NCI-H345 (cell line): ENCODE measurements at places on chromosomes 12 and 14.

DNA sequence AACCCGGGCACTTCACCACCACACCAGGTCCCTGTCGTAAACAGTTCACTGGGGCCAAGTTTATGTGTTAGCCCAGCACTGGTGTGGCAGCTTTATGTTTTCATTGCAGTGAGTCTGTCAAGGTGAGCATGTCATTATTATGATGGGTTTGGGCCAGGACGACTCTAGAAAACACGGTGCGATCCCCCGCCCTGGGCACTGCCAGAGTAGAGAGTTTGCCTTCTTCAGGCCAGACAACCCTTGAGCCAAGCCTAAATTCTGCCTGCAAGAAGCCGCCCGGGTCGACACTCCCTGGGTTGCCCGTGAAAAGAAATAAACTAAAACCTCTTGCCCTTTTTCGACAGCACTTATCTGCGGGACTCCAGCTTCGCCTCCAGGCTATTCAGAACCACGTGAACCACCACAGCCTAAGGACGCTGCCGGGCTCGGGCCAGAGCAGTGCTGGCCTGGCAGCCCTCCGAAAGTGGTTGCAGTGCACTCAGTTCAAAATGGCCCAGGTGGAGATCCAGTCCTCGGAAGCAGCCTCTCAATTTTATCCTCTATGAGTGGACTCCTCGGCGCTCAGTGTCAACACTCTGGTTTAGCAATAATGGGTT, 81.8 kb downstream of the PRIMA1 start:
- DNase-seq, result no peak

DNA sequence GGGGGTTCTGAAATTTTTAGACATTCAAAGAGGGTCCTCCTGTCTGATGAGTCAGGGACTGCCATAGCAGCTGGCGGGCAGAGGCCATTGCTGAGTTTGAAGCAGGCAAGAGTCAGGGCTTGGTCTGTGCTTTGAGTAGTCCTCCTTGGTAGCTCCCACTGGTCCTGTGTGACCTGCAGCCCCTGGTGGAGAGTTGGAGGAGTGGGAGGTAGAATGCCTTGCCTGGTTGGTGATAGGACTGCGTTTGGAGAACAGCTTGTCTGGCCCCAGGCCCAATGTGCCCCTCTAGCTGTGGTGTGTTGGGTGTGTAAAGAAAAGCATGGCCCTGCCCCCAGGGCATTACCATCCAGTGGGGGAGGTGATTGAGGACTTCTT, 116.7 kb downstream of the BEGAIN start:
- DNase-seq, result peak; percentile 46

GRCh38 chr12:95766356-95767019, 24.1 kb downstream of the NTN4 start:
- DNase-seq, result no peak

DNA sequence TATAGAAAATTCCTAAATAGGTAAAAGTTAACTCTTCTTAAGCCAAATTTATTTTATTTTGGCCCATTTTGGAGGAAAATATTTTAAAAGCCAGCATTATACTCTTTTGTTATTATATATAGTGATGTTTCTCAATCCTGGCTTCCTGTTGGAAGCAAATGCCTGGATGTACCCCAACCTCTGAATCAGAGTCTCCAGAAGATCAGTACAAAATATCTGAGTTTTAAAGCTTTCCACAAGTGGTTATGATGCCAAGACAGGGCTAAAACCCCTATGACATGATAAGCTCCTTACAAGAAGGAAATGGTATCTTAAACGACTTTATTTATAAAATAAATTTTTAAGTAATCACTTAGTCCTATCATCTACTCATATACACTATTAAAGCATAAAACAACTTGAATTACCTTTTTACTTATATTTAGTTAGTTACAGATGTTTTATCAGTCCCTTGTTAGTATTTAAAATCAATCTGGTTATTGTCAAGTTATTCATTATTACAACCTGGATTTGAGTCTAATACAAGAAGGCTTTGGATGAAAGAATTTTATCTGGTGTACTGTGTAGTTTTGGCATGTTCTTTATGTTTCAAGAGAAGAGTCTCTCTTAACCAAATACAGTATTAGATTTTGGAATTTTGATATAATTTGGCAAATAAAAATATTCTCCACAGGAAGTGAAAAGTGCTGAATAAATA, 238.1 kb downstream of the SLC2A13 start:
- DNase-seq, result no peak

- no peak for DNase-seq
These were observed 54.4 kb upstream of the C12orf50 start for GRCh38 chr12:88083634-88084033.

- DNase-seq, result no peak
These were observed 52.1 kb downstream of the PTPN21 start for GRCh38 chr14:88502740-88503139.

DNA sequence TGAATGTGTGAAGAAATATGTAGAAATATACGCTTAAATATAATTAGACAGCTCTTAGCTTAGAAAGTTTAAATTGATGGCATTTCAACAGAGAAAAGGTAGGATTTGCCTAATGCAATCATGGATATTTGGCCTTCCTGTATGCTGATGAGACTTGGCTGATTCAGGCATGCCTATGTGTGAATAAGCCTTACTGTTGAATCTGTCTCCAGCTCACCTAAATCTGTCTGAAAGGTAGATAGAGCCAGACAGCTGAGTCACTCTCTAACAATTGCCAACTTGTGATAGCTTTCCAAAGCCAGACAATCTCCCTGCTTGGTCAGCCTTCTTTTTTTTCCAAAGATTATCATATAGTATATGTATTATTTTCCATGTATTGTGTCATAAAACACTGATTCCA, 92.8 kb upstream of the FLRT2 start:
- no peak for DNase-seq

DNA sequence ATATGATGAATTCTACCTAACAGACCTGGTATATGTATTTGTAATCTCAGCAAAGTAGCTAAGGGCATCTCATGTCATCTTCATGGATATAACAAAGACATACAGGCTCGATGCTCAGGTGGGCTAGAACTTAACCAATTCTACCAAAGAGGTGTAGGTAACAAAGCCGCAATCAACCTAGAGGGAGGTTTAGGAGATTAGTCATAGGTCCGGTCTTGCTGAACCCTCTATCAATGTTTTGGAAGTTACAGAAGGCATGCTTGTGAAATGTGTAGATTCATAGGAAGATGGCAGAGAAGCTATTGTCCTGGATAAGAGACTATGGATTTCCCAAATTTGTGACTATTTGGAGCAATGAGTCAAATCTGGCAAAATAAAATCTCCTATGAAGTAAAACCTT, 42.6 kb upstream of the SYCP3 start:
- no peak for DNase-seq

- DNase-seq, result no peak
These were observed 11.8 kb upstream of the TUBA1C start for GRCh38 chr12:49253033-49253623.

DNA sequence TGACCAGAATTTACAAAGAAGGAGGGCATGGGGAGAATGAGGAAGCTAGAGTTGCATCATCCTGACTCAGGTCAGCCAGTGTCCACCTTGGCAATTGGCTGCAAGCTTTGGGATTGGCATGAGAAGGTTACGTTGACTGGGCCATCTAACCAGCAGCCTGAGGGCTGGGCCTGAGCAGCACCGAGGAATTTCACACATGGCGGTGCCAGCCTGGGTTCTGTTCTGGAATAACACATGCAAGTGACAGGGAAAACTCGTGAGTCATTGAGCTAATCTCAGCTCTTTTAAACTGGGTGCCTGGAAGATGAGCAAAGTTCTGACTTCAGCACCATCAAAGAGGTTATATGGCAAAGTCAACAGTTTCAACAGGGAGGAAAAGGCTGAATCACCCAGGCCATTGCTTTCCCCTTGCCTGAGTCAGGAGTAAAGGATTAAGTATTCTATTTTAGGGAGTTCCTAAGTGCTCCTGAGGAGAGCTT, 543.2 kb upstream of the TBX3 start:
- DNase-seq, result no peak

DNA sequence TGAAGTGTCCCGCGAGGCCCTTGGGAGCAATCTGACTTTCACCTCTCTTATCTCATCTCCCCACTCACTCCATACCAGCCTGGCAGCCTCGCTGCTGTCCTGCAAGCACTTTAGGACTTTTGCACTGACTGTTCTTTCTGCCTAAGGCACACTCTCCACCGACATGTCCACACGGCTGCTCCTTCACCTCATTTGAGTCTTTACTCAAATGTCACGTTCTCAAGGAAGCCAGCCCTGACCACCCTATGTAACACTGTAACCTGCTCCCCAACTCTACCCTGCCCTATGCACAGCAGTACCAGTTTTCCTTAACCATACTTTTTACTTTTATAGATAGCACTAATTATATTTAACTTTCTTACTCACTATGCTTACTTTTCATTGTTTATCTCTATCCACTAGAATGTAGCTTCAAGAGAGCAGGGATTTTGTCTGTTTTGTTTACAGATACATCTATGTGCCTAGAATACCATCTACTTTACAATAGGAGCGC, 32.0 kb downstream of the PRKD1 start:
- DNase-seq, result no peak

DNA sequence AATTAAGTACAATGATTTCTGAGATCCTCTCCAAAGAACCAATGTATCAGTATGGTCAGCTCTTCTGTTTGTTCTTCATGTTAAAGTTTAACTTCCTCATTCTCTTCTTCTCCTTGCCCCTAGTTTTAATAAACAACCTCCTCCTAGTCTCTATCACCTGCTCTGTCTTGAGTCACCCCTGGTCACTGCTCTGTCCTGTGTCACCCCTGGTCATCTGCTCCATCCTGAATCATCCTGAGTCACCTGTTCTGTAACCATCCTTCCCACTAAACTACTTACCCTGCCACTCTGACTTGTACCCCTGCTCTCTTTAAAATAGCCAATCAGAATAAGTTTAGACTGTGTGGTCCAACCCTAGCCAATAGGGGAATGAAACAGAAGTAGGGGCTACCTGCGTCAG, 100.5 kb downstream of the ALG10B start:
- no peak for DNase-seq

DNA sequence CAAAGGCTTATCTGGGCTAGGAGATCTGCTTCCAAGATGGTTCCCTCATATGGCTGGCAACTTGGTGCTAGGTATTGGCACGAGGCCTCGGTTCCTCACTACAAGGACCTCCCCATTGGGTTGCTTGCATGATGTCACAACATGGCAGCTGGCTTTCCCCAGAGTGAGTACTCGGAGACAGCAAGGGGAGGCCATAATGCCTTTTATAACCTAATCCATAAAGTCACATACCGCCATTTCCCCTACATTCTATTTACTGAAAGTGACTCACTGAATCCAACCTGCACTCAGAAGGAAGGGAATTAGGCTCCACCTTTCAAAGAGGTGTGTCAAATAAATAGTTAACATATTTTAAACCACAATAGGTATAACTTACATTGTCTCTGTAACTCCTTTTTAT, 130.9 kb downstream of the SAMD4A start:
- DNase-seq, result no peak

- DNase-seq, result no peak
These were observed 10.0 kb upstream of the NRIP2 start for GRCh38 chr12:2844786-2845185.

DNA sequence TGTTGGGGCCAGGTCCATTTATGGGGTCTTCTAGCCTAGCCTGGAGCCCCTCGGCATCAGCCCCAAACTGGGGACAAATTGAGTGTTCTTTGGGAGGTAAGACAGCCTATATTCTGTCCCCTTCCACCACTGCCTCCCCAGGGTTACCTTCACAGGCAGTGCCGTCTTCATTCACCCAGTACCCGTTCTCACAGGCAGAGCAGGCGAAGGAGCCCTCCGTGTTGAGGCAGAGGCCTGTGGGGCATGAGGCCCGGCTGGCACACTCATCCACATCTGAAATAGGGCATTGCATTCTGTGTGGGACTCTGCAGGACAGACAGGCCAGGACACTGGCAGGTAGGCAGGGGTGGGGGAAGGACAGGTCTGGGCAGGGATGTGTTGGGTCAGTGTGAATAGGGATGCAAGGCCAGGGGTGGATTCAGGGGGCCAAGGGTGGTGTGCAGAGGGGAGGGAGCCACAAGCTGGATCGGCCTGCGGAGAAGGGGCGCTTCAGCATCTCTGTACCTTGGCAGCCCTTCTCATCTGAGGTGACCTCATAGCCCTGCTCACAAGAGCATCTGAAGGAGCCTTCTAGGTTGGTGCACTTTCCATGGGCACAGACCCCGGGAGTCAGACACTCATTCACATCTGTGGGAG, 16.1 kb downstream of the ISCA2 start:
- no peak for DNase-seq

DNA sequence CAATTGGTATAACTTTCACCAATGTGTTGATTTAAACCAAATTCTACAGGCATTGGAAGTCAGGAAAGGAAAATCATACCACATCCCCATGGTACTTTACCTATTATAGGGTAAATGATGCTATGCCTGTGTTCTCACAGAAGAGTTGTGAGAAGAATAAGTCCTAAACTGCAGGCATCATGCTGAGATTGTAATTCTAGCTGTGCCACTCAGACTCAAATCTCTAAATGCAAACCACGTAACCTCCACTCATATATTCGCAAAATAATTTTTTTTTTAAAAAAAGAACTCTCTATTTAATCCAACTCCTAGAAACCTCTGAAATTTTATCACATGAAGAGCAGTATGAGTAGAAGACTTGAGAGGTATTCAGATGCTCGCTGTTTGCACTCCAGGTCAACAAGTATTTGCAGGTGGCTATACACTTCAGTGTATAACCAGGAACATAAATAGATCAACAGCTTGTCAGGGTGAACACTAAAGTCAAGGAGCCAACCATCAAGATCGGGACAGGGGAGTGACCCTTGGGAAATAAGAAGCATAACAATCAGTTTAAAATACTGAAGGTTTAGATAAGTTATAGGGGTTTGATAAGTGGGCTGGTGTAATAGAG, 110.1 kb downstream of the SLC25A21 start:
- no peak for DNase-seq
